Activated CD4-positive, alpha-beta T cell treated with anti-CD3 and anti-CD28 coated beads for 4 hours (primary cell): ENCODE measurements at places on chromosomes 6 and 20.

DNA sequence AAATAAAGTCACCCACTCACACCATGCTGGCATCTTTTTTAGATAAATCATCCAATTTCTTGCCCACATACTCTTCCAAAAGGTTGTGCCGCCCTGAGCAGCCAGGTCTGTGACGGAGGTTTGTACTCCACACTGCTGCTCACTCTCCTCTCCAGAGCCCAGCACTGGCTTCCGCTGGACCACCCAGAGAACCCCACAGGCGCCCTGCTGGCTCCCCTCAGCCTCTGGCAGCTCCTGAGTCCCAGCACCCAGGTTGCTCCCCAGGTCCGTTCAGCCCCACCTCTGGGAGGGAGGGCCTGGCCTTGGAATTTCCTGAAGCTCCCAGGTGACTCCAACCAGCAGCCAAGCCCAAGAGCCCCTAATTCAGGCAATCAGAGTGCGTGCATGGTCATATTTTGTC is 131.7 kb upstream of the CST7 start:
- no peak for DNase-seq

DNA sequence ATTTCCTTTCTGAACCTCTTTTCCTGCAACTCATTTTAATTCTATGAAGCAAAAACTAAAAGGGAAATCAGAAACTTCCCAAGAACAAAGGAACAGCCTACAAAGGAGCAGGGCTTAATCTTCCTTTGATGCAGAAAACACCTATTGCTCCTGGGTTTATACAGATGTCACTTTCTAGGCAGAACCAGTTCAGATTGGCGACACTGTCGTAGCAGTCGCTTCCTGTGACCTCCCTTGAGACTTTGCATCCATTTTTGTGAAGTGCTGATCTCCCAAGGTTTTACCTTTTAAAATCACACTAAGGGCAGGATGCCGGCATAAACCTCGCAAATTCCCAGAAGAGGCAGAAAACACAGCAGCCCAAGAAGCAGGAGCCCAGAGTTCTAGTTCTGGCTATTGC is 40.1 kb downstream of the JAG1 start:
- no peak for DNase-seq

DNA sequence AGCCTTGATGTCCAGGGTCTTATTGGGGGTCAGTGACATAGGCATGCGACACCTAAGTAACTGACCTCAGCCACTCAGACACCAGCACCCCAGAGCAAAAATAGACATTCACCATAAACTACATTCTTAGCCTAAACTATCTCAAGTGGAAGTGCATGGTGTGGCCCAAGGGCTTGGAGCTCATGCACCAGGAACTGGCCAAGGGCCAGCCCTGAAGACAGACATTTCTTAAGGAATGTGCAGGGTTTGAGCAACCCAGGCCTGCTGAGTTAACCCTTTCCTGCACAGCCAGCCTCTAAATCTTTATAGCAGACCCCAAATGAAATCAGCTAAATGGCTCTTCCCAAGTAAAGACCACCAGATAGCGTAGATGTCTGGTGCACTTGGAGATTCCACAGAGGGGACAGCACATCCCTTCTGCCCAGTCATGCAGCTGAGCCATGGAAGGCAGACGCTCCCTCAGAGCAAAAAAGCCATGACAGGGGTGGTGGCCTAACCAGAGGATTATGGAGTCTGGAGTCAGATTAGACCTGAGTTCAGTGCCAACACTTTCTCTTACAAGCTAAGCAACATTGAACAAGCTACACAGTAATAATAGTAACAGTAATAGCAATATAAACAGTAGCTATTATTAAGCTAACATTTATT is 222.6 kb downstream of the ZMYND8 start:
- no peak for DNase-seq

- no peak for DNase-seq
Observed at GRCh38 chr6:113570161-113570560, 287.0 kb upstream of the MARCKS start.

- no peak for DNase-seq
Observed at GRCh38 chr6:34934516-34934915, 45.5 kb downstream of the ANKS1A start.

- DNase-seq: no peak
Observed at GRCh38 chr20:1947535-1947846, 46.4 kb downstream of the PDYN start.

GRCh38 chr6:163733061-163733460 is 318.5 kb downstream of the QKI start:
- DNase-seq: no peak

GRCh38 chr20:36777576-36777975 is 4.0 kb upstream of the DSN1 start:
- no peak for DNase-seq

- DNase-seq: no peak
Observed at GRCh38 chr20:62536871-62537401, 61.1 kb upstream of the GATA5 start.

DNA sequence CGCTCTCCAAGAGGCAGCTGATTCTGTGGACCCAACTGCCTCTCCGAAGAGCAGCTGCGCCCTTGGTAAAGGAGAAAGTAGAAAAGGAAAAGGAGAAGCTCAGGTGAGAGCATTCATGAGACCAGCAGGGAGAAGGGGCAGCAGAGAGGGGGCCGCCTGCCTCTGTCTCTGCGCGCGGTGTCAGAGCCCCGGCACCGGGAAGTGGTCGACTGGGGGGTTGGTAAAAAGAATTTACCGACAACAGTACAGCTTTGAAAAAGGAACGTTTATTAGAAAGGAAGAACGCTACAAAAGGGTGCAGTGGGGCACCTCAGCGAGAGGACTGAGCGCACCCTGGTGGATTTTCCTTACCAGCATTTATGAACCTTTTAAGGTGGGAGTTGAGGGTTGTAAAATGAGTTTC is 61.9 kb downstream of the GPR6 start:
- DNase-seq: peak; percentile 26

DNA sequence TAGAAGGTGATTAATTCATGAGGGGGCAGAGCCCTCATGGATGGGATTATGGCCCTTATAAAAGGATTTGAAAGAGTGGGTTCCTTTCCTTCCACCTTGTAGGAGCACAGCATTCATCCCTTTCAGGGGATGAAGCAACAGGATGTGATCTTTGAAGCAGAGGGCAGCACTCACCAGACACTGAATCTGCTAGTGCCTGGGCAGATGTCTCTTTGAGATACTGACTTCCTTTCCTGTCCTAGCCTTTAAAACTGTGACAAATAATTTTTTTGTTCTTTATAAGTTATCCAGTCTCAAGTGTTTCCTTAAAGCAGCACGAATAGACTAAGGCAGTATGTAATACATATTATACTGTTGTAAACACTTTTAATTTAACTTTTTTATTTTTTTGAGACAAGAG is 538.6 kb upstream of the RNF217 start:
- DNase-seq: no peak

DNA sequence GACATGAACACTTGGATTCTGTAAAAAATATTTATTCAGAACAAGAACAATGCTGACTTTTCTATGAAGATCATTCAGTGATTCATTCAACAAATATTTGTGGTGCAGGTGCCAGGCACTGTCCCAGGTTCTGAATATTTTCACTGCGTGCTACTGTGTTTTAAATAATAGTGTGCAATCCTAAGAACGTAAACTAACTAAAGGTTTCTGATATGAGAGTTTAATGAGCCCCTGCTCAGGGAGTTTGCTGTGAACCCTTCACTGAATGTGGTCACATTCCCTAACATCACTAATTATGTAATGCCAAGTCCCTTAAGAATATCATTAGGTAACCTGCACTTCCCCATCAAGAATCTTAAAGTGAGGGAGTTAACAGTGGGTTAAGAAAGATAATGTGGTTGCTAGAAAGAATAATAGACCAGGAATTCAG is 1.7 kb upstream of the TMEM170B start:
- DNase-seq: no peak

DNA sequence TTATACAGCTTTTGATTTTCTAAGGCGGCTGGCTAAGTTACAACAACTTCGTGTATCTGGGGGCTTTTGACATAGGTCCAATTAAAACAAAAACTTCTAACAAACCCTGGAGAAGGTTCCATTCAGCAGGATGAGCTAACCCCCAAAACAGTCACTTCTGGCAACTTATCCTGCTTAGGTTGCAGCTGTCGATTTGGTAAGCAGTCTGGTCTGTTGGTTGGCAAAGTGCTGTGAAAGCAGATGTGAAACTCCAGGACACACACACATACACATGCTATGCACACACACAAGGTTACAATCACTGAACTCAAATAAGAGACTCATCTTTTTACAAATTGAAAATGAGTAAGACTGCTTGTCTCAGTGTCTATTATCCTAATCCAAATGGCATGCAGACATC is 119.0 kb upstream of the STMND1 start:
- DNase-seq: no peak

DNA sequence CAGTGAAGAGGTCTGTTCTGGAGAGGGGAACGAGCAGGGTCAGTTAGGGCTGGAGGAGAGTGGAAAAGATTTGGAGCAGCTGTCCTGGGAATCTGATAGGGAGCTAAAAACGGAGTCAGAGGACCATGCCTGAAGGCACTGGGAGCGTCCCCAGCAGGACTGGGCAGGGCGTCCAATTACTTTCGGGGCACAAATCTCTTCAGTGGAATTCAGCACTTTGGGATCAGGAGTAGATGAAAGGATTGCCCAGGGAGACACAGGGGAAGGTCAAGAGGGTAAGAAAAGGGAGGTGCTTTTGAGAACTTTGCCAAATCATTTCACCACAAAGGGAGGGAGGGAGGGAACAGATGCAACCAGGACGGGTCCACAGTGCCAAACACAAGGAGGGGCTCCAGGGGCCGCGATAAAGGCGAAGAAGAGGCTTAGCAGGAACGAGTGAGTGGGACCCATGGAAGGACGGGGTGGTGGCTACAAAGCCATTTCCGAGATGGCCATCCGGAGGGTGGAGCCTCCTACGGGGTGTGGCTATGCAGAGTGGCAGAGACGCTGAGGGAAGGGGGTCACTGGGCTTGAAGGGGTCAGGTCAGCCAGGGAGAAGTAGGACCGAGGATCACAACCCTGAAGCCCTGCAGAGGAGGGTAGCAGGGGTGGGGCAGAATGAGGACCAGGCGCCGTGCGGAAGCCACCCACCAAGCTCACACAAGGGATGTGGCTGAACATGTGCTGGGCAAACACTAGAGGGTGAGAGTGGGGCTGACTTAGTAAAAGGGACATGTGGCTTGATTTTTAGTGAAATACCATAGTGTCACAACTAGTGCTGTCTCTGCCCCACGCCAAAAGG is 180.0 kb upstream of the RREB1 start:
- DNase-seq: no peak

GRCh38 chr20:10447028-10447427 is 11.9 kb downstream of the SLX4IP start:
- DNase-seq: peak; percentile 38

GRCh38 chr20:8362457-8362856 is 230.4 kb downstream of the PLCB1 start:
- no peak for DNase-seq

DNA sequence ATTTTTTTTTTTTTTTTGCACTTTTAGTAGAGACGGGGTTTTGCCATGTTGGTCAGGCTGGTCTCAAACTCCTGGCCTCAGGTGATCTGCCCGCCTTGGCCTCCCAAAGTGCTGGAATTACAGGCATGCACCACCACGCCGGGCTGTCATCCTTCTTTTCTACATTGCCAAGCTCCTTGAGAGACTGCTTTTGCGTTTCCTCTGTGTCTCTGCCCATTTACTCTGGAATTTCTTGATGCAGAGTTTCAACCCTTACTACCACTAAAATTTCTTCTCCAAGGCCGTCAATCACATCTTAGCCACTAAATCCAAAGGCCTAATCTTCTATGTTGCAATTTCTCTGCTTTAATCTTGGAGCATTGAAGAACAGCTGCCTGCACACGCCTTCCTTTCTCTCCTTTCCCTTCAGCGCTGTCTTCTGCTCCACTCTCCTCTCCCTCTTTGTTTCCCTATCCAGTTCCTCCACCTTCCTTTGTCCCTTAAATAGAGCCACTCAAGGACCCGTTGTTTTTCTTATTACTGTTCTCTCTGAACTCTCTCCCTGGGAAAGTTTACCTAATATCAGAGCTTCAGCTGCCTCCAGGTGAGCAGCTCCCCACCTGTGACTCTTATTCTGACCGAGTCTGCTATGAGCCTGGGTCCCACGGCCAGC is 98.8 kb downstream of the SLC35B3 start:
- no peak for DNase-seq
